ENCODE measurements at places on chromosomes 1 and 21.

GRCh38 chr1:40395190-40396175 is 22.0 kb downstream of the SMAP2 start:
- DNase-seq = no peak

- no peak for DNase-seq
Observed at GRCh38 chr1:95339377-95339776, 105.4 kb downstream of the RWDD3 start.

GRCh38 chr1:7406641-7407543 is 364.2 kb upstream of the VAMP3 start:
- DNase-seq = no peak

- DNase-seq = no peak
Observed at GRCh38 chr1:3903141-3904005, 3.3 kb upstream of the C1orf174 start.

DNA sequence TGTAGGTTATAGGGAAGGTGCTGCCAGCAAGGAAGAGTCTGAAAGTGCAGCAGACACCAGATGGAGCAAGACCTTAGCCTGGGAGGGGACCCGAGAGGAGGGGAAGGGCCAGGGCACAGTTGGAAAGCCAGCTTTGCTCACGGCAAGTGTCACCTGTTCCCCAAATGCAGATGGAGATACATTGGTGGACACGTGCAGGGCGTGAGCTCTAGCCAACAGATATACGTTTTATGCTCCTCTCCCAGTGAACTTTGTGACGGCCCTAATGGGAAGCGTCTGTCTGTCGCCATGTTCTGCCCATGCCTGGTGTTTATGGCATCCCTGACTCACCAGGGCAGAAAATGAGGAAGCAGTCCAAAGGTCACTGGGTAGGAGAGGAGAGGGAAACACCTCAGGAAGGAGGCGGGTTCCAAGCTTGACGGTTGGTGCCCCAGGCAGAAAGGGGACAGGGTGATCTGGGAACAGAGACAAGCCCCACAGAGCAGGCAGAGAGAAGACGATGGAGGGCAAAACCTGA is 7.6 kb downstream of the GPA33 start:
- no peak for DNase-seq

GRCh38 chr1:112033439-112034120 is 44.1 kb upstream of the KCND3 start:
- DNase-seq = no peak

All from anterior cingulate cortex (tissue), 58 donors.